Colonic mucosa (tissue), 4 donors: ENCODE measurements at places on chromosomes 2 and 18.
A peak's percentile ranks its signal among the peaks of the same experiment; 100 is the strongest.

GRCh38 chr2:33946193-33946592 is 347.1 kb upstream of the FAM98A start:
- H3K4me1 ChIP-seq, result no peaks in the 10 kb centered on the region
- H3K36me3 ChIP-seq, result no peaks in the 10 kb centered on the region
- H3K4me3 ChIP-seq, result no peak overlapping the region

GRCh38 chr2:232533944-232534710 is 5.4 kb upstream of the CHRNG start:
- no peak for DNase-seq
- no peak overlapping the region for H3K4me3 ChIP-seq
- H3K27ac ChIP-seq, result no peak overlapping the region
- H3K36me3 ChIP-seq, result no peaks in the 10 kb centered on the region
- no peaks in the 10 kb centered on the region for H3K27me3 ChIP-seq

DNA sequence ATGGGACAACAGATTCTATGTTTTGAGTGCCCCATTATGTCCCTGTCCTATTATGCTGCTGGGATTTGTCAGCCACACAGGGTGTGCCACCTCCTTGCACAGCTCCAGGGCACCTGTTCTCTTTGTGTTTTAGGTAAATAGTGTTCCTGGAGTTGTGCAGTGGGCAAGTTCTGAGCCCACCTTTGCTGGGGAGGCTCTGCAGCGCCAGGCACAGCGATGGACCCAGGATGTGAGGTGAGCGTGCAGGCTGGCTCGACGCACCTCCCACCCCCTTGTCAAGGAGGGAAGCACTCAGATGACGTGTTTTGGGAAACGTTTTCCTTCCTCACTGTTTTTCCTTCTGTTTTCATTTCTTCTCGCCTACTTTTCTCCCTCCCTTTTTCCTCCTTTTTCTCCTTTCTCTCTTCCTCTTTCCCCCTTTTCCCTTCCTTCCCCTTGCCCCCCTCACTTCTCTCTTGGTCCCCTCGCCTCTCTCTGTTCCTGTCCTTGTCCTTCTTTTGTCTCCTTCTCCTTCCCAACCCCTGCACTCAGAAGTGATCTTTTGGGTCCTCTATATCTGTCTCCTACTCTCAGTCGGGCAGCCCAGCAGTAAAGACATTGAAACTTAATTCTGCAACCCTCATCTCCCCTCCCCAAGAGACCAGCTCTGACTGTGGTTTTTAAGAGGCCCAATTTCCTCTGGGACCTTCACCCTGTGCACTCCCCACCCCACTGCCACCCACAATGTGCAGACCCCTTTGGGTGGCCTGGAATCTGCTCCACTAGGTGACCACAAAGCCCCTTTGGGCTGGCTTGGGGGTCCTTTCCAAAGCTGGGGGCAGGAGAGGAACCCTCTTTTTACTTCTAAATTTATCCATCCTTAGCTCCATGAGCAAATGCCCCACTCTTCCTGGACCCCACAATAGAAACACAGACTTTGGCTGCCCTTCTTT is 104.0 kb downstream of the MCFD2 start:
- no peaks in the 10 kb centered on the region for H3K27me3 ChIP-seq
- DNase-seq, result no peak
- no peaks in the 10 kb centered on the region for H3K36me3 ChIP-seq
- no peak overlapping the region for H3K27ac ChIP-seq
- no peak overlapping the region for H3K4me3 ChIP-seq

GRCh38 chr18:44502790-44503189 is 177.9 kb upstream of the SETBP1 start:
- H3K4me1 ChIP-seq, result no peaks in the 10 kb centered on the region
- H3K4me3 ChIP-seq, result no peak overlapping the region
- H3K36me3 ChIP-seq, result no peaks in the 10 kb centered on the region
- no peak for DNase-seq
- H3K27ac ChIP-seq, result no peak overlapping the region

DNA sequence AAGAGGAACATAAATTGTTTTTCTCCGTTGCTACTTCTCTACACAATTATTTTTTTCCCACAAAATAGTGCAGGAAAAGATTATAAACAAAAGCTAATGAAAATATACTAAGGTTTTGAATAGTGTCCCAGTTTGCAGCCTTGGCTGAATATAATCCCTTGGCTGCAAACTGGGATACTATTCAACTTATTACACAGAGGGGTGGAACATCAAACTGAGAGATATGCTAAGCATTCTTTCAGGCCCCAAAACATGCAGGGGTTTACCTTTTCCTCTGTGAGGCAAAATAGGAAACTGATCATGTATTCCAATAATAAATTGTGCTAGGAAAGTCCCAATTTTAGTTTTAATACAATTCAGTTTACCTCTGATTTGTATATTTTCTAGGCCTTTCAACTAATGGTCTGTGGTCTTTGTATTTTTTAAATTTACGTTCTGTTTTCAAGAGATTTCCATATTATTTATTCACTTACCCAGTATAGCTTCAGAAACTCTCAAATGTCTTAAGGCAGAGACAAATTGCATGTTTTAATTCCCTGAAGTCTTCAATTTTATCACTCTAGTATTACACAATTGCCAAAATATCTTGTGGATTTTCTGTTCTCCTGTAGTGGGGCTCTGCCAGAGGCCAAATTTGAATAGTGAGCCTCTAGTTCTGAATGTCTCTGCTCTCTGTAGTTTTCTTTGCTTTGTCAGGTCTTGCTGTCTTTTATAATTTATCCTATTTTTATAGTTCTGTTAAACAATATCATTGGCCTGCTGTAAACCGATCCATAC is 63.9 kb downstream of the PPP1R1C start:
- no peaks in the 10 kb centered on the region for H3K27me3 ChIP-seq
- no peak for DNase-seq
- no peaks in the 10 kb centered on the region for H3K4me1 ChIP-seq
- H3K4me3 ChIP-seq, result no peak overlapping the region

DNA sequence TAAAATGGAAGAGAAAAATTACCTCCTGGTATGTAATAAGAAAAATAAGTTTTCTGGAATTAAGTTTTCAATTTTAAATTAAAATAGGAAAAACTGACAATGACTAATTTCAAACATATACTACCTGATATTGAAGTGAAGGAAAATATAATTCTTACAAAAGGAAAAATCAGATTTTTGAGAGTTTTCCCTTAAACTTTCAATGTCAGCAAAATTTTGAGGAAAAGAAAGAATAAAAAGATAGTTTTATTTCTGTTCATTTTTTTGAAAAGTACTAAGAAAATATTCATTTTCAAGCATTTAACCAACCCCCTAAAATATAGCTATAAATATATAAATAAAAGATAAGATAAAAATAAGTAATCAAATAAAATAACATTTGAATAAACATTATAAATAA is 87.1 kb downstream of the TMX3 start:
- H3K27me3 ChIP-seq, result no peaks in the 10 kb centered on the region
- no peak overlapping the region for H3K27ac ChIP-seq
- no peak overlapping the region for H3K4me3 ChIP-seq
- H3K4me1 ChIP-seq, result no peaks in the 10 kb centered on the region
- DNase-seq, result no peak

GRCh38 chr2:206423147-206423546 is 20.2 kb upstream of the ADAM23 start:
- no peak overlapping the region for H3K27ac ChIP-seq
- no peaks in the 10 kb centered on the region for H3K4me1 ChIP-seq
- no peak overlapping the region for H3K4me3 ChIP-seq
- no peak for DNase-seq
- H3K27me3 ChIP-seq, result no peaks in the 10 kb centered on the region
- H3K36me3 ChIP-seq, result no peaks in the 10 kb centered on the region

- DNase-seq, result no peak
- no peak within 1 kb of the TSS for H3K27ac ChIP-seq
- no peaks in the 10 kb centered on the region for H3K36me3 ChIP-seq
- peaks cover 21% of the 10 kb centered on the region for H3K27me3 ChIP-seq
- H3K4me1 ChIP-seq, result no peaks in the 10 kb centered on the region
- peak within 1 kb of the TSS; percentile 16 for H3K4me3 ChIP-seq
Observed at GRCh38 chr2:100321866-100322820, at the start of gene LONRF2. TSS of gene LONRF2 (minus strand) at chr2:100322501. CDS start at chr2:100322093, 408 bp downstream.

- no peak for DNase-seq
- no peak overlapping the region for H3K4me3 ChIP-seq
- H3K27ac ChIP-seq, result no peak overlapping the region
- H3K4me1 ChIP-seq, result no peaks in the 10 kb centered on the region
Observed at GRCh38 chr2:217479566-217479965, 523.2 kb downstream of the TNS1 start.
